ENCODE measurements at places on chromosomes 5 and 9. TPM values are rescaled to one million over a fixed set of nuclear protein-coding genes. Genes with fewer than 3 reads are reported as not detected.

- no peaks in the 10 kb centered on the region for H3K4me1 ChIP-seq
- H3K27ac ChIP-seq: no peak overlapping the region
- peaks cover 9% of the 10 kb centered on the region for H3K36me3 ChIP-seq
- peaks cover 2% of the 10 kb centered on the region for H3K27me3 ChIP-seq
- H3K4me3 ChIP-seq: no peak overlapping the region
- no peak for DNase-seq
Observed at GRCh38 chr5:54728588-54728915, 211.0 kb downstream of the SNX18 start.

The PHF24 gene
- not detected for polyA plus RNA-seq

The FAM153A gene
- polyA plus RNA-seq: not detected

- DNase-seq: no peak
- no peak overlapping the region for H3K4me3 ChIP-seq
- no peak overlapping the region for H3K27ac ChIP-seq
- H3K27me3 ChIP-seq: peaks cover 3% of the 10 kb centered on the region
- H3K36me3 ChIP-seq: no peaks in the 10 kb centered on the region
Observed at GRCh38 chr9:127805620-127806019, 2.9 kb downstream of the FPGS start.

DNA sequence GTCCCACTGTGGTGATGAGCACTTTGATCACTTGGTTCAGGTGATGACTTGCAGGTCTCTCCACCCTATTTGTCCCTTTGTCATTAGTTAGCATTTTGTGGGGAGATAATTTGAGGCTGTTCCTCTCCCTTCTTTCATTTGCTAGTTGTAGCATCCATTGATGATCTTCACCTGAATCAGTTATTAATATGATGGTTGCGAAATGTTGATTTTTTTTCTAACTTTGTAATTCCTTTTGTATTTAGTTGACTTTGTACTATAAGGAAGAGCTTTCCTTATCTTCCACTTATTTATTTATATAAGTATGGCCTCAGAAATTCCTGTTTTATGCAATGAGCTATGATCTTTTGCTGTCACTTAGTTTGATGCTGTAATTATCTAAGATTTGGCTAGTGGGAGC, 12.6 kb downstream of the TRIO start:
- DNase-seq: no peak
- H3K27ac ChIP-seq: no peak overlapping the region
- no peaks in the 10 kb centered on the region for H3K36me3 ChIP-seq

GRCh38 chr5:60410427-60410826, 289.5 kb downstream of the DEPDC1B start:
- peaks cover 2% of the 10 kb centered on the region for H3K27me3 ChIP-seq
- H3K4me3 ChIP-seq: no peak overlapping the region
- no peaks in the 10 kb centered on the region for H3K36me3 ChIP-seq

GRCh38 chr5:96730586-96730985, 68.4 kb downstream of the CAST start:
- no peak for DNase-seq
- peaks cover 3% of the 10 kb centered on the region for H3K36me3 ChIP-seq
- no peak overlapping the region for H3K4me3 ChIP-seq
- no peak overlapping the region for H3K27ac ChIP-seq
- H3K27me3 ChIP-seq: no peaks in the 10 kb centered on the region

DNA sequence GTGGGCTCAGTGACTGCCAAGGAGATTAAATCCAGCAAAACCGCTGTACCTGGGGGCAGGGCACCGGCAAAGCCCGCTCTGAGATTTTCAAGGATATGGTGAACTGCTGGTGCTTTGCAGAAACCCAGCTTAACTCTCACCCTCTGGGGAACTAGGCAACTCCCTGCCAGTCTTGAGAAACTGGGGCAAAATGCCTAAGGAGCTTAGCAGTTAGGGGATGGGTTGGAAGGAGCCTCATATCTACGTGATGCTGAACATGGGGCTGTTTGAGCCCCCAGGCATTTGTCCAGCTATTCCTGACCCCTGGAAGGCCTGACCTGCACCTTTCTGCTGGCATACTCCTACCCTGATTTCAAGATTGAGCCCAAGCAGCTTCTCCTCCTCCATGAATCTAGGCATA, 108.6 kb upstream of the TBC1D2 start:
- H3K4me1 ChIP-seq: no peaks in the 10 kb centered on the region
- H3K27me3 ChIP-seq: peaks cover 7% of the 10 kb centered on the region
- H3K27ac ChIP-seq: no peak overlapping the region

DNA sequence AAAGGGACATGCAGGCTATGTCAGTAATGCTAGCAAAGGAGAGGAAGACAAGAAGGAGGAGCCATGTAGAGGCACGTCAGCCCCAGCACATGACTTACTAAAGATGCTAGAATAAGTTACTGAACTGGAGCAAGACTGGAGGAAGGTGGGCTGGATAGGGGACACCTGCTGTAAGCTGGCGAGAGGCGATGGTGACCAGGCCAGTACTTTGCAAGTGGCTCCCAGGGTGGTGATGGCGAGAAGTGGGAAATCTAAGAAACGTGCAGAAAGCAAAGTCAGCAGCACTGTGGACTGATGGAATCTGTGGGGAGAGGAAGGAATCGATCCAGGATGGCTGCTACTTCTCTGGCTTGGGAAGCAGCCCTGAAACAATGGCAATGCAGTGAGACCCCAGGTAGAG, 617.1 kb upstream of the ADAMTS16 start:
- no peaks in the 10 kb centered on the region for H3K27me3 ChIP-seq
- H3K36me3 ChIP-seq: no peaks in the 10 kb centered on the region
- H3K27ac ChIP-seq: no peak overlapping the region
- H3K4me1 ChIP-seq: no peaks in the 10 kb centered on the region

The LCN1 gene
- polyA plus RNA-seq: not detected

DNA sequence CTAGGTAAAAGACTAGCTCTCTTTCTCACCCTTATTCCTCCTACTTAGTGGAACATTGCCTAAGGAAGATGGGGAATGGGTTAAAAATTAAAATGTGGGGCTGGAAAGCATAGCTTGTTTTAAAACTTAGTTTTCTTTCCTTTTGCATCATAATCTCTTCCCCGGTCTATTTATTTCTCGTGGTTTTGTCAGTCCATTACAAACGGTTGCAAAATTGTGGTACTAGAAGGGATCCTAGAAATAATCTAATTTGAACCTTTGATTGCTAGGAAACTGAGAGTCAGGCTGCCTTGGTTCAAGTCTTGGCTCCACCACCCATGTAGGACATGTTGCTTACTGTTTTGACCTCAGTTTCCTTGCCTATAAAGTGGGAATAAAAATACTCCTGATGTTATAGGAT, 1.3 kb downstream of the IL31RA start:
- H3K36me3 ChIP-seq: no peaks in the 10 kb centered on the region
- no peak for DNase-seq
- peaks cover 13% of the 10 kb centered on the region for H3K27me3 ChIP-seq
- no peak overlapping the region for H3K27ac ChIP-seq

DNA sequence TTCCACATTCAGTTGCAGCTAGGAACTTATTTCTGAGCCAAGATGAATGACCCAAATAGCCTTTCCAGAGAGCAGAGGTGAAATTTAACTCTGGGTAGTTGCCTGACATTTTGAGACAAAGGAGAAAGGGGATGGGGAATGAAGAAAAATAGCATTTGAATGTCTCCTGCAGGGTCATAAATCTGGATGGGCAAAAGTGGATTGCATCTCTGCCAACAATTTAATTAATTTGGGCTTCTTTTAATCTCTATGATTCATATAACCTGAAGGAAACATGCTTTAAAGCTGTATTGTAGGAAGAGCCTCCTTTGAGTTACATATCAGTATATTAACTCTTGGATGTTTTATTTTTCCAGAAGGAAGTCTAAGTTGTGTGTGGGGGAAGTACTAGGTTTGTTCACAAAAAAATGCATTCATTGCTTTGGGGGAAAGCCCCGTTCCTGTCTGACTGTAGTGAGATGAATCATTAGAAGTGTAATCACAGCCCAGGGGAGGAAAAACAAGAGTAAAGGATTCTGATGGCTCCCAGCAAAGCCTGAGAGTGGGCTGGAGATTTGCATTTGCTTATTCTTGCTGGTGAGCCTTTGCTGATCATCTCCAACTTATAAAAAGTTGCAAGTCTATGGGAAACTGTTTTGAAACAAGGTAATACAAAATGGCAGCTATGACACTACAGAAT, 133.0 kb upstream of the IQGAP2 start:
- no peak overlapping the region for H3K27ac ChIP-seq
- peaks cover 2% of the 10 kb centered on the region for H3K27me3 ChIP-seq
- peaks cover 11% of the 10 kb centered on the region for H3K4me1 ChIP-seq

The AK8 gene
- polyA plus RNA-seq: 3.3 TPM

DNA sequence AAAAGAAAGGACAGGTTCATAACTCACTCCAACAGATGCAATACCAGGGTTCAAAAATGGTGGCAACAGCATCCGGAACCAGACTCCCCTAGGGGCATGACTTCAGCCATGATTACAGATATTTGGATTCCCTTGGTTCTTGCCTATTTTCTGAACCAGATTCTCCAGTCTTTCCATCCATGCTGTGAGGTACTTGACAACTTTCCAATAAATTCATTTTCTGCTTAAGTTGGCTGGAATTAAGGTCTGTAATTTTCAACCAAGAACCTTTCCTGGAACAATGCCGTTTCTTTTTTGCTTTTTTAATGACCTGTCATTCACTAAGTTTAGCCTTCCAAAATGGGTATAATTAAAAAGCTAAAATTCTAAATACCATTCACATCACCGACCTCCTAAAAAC, 52.2 kb downstream of the SCAI start:
- H3K4me3 ChIP-seq: no peak overlapping the region
- peaks cover 12% of the 10 kb centered on the region for H3K4me1 ChIP-seq
- H3K36me3 ChIP-seq: peaks cover 7% of the 10 kb centered on the region
- H3K27me3 ChIP-seq: peaks cover 1% of the 10 kb centered on the region
- no peak for DNase-seq
- no peak overlapping the region for H3K27ac ChIP-seq

The LCN15 gene
- polyA plus RNA-seq: not detected

- no peaks in the 10 kb centered on the region for H3K36me3 ChIP-seq
- no peak overlapping the region for H3K4me3 ChIP-seq
- H3K4me1 ChIP-seq: peaks cover 28% of the 10 kb centered on the region
Observed at GRCh38 chr9:5624655-5625054, 4.3 kb upstream of the RIC1 start.

The CD14 gene
- 5.3 TPM for polyA plus RNA-seq

The SHOC1 gene
- not detected for polyA plus RNA-seq

The WNT8A gene
- polyA plus RNA-seq: not detected

DNA sequence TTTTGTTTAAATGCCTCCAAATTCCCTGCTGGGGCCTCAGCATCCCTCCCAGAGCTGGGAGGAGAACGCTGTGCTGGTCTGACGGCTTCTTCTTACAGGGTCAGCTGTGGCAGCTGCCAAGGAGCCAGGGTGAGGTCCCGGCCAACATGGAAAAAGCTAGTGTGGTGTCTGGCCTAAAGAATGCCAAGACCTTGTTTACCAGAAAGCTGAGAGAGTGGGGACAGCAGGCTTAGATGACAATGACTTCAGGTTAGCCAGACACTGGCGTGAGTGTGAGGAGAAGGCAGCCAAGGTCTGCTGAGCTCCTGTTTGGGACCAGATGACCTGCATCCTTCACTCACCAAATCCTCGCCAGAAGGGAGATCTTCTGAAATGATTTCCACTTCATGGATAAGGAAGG, 112.5 kb downstream of the CRB2 start:
- no peaks in the 10 kb centered on the region for H3K36me3 ChIP-seq
- H3K4me1 ChIP-seq: no peaks in the 10 kb centered on the region
- peaks cover under 1% of the 10 kb centered on the region for H3K27me3 ChIP-seq
- no peak overlapping the region for H3K27ac ChIP-seq
- no peak overlapping the region for H3K4me3 ChIP-seq
- DNase-seq: no peak

GRCh38 chr5:20030125-20030524, 42.1 kb upstream of the CDH18 start:
- H3K27ac ChIP-seq: no peak overlapping the region
- no peaks in the 10 kb centered on the region for H3K36me3 ChIP-seq
- H3K4me1 ChIP-seq: no peaks in the 10 kb centered on the region

The ECSCR gene
- 0.73 TPM for polyA plus RNA-seq

The TMEFF1 gene
- not detected for polyA plus RNA-seq

The IL33 gene
- polyA plus RNA-seq: not detected

GRCh38 chr5:103315455-103315854, 56.9 kb downstream of the MACIR start:
- no peak overlapping the region for H3K4me3 ChIP-seq
- H3K36me3 ChIP-seq: no peaks in the 10 kb centered on the region
- no peak for DNase-seq
- H3K27ac ChIP-seq: peak overlapping the region; percentile 18

The FRMD3 gene
- polyA plus RNA-seq: not detected

The CSF1R gene
- 2.5 TPM for polyA plus RNA-seq

- H3K27me3 ChIP-seq: no peaks in the 10 kb centered on the region
- no peak overlapping the region for H3K27ac ChIP-seq
- DNase-seq: no peak
- no peak overlapping the region for H3K4me3 ChIP-seq
Observed at GRCh38 chr5:155750101-155750500, 576.9 kb upstream of the SGCD start.

DNA sequence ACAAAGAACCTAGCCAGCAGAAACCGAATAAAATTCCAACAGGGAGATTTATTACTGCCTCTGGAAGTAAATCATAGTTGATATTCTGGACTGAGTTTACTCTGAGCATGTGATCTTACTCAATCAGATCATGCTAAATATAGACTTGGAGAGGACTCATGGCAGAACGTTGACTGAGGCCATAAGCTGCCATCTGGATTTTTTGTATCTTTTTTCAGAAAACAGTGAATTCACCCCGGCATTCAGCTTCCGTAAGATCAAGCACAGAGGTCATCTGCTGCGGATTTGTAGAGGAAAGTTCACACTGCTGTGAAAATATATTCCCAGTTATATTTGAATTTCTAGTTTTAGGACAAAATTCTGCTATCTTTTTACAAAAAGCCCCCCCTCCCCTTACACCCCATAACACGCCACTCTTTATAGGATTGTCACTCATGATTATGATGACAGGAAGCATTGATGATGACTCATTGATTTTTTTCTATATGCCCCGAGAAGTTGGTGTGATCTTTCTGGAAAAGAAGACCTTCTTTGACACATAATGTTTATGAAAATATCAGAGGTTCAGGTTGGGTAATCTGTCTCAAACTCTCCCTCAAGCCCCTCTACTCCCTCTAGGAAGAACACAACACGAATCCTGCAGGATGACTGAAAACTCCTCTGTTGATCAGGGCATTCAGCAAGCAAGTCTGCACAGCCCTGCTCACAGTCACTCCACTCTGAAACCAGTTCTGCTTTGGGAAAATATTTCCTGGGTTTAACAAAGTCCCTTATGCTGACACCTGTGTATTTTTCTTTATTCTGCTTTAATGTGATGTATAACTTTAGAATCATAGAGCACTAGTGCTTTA, 70.8 kb downstream of the NXNL2 start:
- H3K4me1 ChIP-seq: no peaks in the 10 kb centered on the region
- DNase-seq: no peak
- no peaks in the 10 kb centered on the region for H3K36me3 ChIP-seq
- H3K27me3 ChIP-seq: no peaks in the 10 kb centered on the region
- H3K27ac ChIP-seq: no peak overlapping the region
- H3K4me3 ChIP-seq: no peak overlapping the region

DNA sequence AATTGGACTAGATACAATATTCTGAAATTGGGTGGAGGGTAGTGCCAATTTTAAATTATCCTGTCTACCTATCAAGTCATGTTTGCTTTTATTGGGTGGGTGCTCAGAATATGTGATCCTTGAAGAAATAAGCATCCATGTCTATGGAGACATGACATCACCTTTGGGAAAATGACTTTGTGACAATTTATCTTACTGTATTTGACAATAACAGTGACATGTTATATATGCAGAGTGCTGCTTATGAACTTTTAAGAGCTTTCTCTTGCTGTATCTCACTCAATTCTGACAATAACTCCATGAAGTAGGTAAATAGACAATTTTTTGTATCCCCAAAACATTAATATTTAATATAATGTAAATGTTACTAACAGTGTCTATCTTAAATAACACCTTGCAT, 15.1 kb upstream of the ACTBL2 start:
- H3K36me3 ChIP-seq: no peaks in the 10 kb centered on the region
- H3K27me3 ChIP-seq: no peaks in the 10 kb centered on the region
- DNase-seq: no peak
- no peaks in the 10 kb centered on the region for H3K4me1 ChIP-seq

All from immature natural killer cell (primary cell).